Type B pancreatic cell (in vitro differentiated cells): ENCODE measurements at places on chromosomes 16 and 17.

GRCh38 chr16:73215678-73216377 lies 167.9 kb upstream of the ZFHX3 start:
- no peak for DNase-seq

DNA sequence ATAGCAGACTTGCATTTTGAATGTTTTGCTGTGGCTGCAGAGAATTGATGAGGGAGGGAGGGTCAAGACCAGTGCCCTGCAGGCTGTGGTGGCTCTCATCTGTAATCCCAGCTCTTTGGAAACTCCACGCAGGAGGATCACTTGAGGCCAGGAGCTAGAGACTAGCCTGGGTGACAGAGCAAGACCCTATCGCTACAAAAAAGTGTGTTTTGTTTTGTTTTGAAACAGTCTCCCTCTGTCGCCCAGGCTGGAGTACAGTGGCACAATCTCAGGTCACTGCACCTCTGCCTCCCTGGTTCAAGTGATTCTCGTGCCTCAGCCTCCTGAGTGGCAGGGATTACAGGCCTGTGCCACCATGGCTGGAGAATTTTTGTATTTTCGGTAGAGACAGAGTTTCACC lies 1.9 kb upstream of the UBE2G1 start:
- no peak for DNase-seq

DNA sequence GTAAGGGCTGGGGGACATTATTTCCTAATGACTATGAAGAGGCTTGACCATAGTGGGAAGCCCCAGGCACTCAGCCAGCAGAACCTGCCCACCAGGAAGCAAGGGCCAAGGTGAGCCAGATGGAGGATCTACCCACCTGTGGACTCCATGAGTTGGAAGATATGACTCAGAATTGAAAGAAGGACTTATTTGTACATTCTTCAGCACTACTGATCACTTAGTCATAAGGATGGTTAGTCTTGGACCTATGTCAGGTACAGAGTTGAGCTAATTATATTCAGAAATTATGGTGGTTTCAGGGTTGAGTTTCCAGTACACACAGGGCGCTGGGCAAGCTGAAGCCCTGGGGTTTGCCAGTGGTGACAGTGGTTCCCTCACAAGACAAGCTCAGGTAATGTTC lies 24.0 kb upstream of the GRIN2A start:
- no peak for DNase-seq

DNA sequence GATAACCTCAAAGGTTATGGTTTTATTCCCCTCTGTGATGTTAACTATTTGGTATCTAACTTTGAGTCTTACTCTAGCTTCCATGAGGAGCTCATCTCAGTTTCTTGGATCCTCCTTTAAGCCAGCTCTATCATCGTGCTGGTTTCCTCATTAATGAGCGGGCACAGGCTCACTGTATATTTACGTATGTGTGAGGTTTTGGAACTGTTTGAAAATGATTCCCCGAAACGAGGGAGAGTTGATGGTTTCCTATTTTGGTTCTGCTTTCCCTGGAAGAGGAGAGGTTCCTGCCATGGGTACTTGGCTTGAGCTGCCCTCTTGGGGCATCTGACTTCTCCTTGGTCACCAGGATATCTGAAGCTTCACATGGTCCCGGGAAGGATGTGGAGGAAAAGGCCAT lies 32.7 kb upstream of the PIK3R6 start:
- DNase-seq = no peak

- DNase-seq = no peak
Observed at GRCh38 chr16:85675251-85675874, 13.4 kb downstream of the GINS2 start.

DNA sequence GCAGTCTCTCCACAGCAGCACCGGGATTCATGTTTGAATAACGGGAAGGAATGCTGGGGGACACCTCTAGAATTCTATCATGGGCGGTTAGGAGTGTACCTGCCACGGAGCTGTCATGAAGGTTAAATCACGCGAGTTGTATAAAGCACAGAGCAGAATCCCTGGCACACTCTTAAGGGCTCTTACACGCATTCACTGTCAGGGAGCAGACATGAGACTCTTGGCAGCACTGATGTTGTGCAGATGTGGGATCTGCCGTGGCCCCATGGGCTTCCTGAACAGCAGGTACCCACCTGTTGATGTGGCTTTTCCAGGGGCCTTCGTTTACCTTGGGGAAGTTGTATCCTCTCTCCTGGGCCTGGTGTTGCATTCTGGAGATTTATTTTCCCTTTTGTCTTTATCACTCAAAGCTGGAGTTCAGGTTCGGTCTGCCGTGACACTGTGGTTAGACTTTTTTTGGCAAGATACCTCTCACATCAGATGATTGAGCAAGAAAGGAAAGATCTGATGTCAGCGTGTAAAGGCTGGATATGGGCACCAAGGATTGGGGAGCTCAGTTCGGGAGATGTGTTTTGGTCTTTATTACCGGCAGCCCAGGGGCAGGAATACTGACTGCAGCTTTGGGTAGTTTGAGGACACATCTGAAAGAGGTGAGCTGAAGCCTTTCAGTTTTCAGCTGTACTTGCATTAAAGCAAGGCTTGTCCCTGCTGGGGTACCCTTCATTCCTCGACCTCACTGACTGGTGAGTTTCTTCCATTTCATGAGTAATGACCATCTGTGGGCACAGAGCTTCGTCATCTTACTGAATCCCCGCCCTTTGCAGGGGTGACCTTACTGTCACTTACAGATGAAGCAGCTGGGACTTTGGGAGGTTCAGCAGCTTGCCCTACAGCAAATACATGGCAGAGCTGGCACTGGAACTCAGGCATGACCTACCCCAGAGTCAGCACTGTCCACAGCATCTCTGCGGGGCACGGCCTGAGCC lies 19.3 kb downstream of the KNOP1 start:
- DNase-seq = no peak

DNA sequence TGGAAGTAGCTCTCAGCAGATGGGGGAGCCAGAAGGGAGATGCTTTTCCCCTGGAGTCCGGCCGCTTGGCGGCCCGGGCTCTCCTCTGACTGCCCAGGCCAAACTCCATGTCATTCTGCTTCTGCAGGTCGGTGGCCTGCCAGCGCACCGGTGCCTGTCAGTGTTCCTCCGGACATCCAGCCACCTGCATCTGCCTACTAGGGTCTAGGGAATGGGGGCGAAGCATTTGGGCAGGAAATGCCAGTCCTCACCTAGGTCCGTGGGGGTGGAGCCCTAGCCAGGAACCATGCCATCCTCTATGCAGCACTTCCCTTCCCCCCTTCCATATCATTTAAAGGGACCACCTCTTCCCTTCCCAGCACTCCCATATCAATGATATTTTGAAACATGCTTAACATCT lies 34.2 kb downstream of the GJC1 start:
- no peak for DNase-seq

DNA sequence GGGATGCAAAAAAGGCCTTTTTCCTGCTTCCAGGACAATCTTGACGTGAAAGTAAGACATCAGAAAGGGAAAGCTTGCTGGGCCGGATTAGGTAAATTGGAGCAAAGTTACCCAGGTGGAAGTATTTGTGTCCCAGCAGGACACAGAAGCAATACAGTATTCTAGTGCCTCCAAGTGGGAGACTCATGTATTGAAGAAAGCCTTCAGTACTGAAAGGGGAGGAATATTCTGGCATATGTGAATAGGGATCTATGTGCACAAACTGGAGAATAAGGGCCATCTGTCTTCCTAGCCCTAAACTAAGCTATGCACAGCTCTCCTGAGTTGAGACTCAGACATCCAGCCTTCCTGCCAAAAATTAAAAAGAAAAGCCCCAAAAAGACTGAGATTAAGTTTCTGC lies 327.3 kb upstream of the CDH8 start:
- no peak for DNase-seq

GRCh38 chr16:17024514-17024913 lies 446.2 kb downstream of the XYLT1 start:
- DNase-seq = no peak

DNA sequence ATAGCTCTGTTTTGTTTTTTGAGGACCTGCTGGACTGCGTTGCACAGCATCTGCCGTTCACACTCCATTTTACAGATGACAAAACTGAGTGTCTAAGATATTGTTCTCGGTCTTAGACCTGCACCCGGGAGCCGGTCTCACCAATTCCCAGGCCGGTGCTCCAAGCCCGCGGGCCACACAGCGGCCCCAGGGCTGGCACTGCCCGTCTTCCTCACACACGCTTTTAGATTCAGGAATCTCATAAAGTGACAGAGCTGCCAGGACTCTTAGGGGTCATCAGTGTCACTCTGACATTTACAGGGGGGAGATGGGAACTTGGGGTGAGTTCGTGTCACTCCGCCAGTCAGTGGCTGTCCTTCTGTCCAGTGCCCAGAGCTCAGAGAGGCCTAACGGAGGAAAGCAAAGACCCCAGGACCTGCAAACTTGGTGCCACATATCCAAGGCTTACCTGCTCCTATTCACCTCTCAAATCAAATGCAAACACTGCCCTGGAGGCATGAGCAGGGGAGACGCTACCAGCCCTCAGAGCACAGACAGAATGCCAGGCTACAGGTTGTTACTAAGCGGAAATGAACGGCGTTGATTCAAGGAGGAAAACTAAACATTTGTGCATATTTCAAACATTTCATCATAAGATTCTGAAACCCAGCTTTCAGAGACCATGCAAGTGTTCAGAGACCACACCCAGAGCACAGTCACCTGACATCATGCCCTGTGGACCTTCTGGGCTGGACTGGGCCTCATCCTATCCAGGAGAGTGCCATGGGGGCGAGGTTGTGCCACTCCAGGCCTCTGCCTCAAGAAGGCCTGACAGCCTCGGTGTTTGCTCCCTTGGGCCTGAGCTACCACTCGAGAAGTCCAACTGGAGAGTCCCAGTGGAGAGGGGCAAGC lies 29.5 kb downstream of the TNFRSF13B start:
- DNase-seq = peak; percentile 64

GRCh38 chr16:52603015-52603414 lies 56.1 kb upstream of the TOX3 start:
- no peak for DNase-seq

- no peak for DNase-seq
Observed at GRCh38 chr17:38898291-38898679, 27.1 kb upstream of the LASP1NB start.

GRCh38 chr17:81665205-81666091 lies 957 bp downstream of the OXLD1 start:
- DNase-seq = no peak

DNA sequence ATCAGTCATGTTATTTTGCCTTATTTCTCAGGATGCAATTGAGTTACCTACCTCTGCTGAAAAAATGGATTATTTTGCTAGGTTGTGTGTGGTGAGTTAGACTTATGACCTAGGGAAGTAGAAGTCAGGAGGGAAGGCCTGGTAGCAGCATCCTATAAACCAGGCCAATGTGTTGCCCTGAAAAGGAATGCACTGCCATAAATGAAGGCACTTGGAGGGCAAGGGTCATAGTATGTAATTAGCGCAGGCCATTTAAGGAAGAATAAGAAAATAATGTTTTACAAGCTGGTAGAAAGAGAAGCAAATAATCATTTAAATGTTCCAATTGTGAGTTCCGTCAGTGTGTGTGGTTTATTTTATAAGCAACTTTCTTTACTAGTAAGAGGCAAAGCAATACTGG lies 698.8 kb downstream of the KCNJ2 start:
- no peak for DNase-seq

GRCh38 chr16:87844809-87845208 lies 24.5 kb downstream of the SLC7A5 start:
- no peak for DNase-seq

DNA sequence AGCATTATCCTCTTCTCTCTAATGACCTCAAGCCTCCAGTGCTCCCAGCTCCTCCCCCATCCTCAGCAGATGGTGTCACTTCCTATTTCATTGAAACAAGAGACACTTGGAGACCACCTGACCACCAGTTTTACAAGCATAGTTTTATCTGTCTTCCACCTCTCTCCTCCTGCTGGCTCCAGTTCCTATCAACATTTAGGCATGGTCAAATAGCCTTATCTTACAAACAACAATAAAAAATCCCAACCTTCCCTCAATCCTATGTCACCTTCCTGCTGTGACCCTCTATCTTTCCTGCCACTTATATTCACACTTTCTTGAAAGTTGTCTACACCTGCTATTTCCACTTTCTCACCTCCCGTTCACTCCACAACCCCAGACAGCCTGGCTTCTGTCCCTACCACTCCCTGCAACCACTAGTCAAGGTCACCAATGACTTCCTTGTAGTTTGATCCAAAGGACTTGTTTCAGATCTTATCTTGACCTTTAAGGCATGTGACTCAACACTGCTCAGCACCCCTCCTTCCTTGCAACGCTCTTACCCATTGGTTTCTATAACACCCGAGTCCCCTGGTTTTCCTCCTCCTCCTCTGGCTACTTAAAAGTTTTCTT lies 4.3 kb upstream of the NTN1 start:
- DNase-seq = no peak

DNA sequence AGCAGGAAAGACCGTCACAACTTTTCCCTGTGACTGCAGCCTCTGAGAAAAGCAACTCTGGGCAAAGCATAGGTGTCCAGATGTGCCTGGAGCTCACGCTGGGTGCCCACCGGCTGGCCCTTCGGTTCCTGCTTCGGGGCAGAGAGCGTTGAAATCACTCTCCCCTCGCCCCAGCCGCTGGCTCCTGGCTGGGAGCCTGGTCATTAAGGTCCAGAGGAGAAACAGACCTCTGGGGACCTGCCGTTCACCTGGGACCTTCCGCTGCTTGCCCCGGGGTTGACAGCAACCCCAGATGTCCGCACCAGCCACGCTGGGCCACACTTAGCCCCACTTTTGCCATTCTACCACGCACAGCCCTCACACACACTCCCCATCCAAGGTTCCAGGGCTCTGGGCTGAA lies 13.1 kb downstream of the MRM3 start:
- DNase-seq = no peak

- DNase-seq = no peak
Observed at GRCh38 chr16:35154627-35155026, 1695.2 kb downstream of the TP53TG3F start.

DNA sequence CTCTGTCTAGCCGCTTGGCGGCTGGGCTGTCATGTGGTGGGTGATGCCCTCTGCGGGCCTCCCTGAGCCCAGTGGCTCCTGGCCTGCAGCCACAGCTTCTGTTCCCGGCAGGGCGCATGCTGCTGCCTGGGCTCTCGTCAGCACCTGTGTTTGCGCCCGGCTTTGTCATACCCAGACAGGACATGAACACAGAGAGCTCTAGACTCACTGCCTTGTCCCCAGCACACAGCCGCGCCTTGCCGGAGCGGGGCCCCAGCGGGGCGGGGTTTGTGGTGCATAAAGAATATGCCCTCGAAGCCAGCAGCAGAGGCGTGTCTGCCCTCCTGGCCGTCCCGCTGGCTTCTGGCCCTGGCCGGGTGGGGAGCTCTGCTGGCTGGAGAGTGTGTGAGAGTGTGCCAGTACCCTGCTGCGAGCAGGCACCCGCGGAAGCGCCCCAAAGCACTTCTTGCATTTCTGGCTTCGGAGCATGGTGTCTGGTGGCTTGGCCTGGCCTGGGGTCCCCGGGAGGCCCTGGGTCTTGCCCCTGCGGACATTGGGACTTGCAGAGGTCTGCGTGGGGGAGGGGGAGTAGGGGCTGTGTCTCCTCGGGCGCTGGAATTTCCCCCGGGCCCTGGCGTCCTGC lies 14.4 kb downstream of the ASPSCR1 start:
- DNase-seq = peak; percentile 79

DNA sequence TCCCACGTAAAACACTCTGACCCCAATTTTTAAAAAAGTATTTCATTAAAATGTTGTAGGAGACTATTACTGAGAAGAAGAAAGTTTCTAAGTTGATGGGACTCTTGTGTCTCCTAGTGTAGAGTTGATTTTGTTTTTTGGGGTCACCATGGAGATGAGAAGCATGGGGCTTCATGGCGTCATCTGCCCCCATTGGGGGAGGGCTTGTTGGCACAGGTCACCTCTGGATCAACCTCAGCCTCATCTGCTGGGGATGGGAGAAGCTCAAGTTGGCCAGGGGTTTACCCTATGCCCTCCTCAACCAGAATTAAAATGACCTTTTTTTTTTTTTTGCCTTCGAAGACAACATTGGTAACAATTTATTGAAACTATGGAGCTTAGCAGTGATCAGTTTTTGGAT lies 28.3 kb downstream of the MSI2 start:
- no peak for DNase-seq
